ENCODE measurements at places on chromosomes 5 and 9.

DNA sequence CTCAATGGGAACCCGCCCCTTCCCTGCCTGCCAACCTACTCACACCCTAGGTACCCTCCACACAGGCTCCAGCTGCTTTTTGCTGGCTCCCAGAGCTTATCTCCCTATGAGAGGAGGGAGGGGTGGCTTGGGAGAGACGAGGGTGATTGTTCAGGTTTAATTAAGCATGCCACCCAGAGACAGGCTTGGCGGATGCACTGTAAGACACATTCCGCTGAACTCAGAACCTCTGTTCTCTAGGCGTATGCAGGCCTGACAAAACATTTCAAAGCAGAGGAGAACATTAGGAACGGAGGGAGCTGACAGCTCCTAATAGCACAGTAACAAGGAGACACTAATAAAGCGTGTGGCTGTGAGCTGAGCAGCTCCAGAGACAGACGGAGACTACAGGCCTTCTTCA is 80.1 kb downstream of the TRIM32 start:
- DNase-seq = no peak

DNA sequence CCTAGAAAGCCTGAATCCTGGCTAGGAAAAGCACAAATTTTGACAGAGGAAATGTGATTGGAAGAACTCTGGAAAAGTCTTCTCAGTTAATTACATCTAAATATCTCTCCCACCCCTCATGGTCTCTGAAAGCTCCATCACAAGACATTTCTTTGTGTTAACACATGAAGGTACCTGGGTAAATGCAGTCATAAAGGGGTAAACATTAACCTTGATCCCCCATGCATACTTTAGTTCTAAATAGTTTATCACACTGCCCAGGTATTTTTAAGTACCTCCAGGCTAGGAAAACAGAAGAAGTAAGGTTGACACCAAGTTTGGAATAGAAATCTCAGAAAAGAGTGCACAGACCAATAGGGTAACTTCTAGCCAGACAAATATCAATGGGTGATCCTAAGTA is 334.5 kb downstream of the PIK3R1 start:
- DNase-seq = no peak

DNA sequence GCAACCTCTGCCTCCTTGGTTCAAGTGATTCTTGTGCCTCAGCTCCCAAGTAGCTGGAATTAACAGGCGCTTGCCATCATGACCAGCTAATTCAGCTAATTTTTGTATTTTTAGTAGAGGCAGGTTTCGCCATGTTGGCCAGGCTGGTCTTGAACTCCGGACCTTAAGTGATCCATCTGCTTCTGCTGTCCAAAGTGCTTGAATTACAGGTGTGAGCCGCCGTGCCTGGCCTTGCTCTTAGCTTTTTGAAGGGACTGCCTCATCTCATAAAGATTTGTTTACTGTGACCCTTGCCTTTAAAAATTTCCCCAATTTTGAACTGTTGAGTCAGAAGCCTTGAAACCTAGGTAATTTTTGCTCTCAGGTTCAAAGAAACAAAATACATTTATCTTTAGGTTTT is 17.3 kb downstream of the GPBP1 start:
- no peak for DNase-seq

DNA sequence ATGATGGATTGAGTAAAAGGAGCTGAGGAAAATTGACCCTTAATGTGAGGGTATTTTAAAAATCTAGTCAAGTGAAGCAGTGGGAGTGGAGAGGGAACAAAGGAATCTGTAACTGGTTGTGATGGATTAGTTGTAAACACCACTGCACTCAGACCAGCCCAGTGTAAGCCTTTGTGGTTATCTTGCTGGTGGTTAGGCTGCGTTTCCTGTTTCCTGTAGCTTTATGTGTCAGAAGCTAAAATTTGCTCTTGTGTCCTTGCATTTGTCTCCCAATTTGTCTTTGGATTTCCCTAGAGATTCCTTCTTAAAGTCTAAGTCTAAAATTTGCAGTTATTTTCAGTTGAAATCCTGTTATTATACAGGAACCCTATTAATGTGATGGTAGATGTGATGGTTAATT is 6.3 kb downstream of the IFNA21 start:
- DNase-seq = no peak

DNA sequence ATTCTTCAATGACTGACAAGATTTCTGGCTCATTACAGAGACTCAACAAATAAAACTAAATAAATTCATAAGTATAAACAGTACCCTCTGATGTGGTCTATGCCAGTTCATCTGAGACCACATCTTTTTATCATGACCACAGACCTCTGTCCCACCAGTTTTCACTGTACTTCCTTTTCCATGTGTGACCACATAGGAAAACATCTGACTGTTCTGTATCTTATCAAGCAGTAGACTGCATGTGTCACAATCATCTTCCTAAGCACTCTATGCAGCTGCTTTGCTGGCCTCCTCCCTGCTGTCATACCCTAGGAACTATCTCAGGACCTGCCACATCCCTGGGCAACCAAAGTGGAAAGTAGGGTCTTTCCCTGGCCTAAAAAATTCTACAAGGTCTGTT is 205.0 kb upstream of the ZNF462 start:
- no peak for DNase-seq

- DNase-seq = peak; percentile 11
Measured at GRCh38 chr5:45038366-45038987, 229.7 kb downstream of the MRPS30 start.

GRCh38 chr5:157952374-157952685 is 93.4 kb upstream of the CLINT1 start:
- DNase-seq = no peak

DNA sequence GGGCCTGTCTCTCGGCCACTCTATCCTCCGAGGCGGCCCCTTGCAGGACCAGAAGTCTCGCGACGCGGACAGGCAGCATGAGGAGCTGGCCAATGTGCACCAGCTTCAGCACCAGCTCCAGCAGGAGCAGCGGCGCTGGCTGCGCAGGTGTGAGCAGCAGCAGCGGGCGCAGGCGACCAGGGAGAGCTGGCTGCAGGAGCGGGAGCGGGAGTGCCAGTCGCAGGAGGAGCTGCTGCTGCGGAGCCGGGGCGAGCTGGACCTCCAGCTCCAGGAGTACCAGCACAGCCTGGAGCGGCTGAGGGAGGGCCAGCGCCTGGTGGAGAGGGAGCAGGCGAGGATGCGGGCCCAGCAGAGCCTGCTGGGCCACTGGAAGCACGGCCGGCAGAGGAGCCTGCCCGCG is 283.5 kb downstream of the ARHGEF28 start:
- no peak for DNase-seq

Measured in HEK293T (cell line).